ENCODE measurements at places on chromosomes 5 and 9.

DNA sequence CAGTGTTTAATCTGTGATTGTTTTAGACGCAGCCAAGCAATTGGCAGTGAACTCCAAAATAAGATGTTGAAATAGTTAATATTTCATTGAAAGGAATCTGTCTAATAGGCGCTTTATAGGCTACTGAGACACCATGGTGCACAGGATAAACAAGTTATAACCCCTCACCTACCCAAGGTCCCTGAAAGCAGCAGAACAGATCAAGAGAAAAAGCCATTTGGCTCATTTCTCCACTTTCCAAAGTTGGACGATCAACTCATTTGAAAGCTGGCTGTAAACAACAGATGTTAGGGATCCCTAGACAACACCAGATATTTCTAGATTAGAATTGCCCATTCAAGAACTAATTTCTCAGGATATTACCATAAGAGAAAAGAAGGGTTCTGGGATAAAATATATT is 4.9 kb downstream of the PUM3 start:
- DNase-seq, result no peak

- no peak for DNase-seq
Observed at GRCh38 chr5:98570661-98571191, 202.7 kb upstream of the RGMB start.

DNA sequence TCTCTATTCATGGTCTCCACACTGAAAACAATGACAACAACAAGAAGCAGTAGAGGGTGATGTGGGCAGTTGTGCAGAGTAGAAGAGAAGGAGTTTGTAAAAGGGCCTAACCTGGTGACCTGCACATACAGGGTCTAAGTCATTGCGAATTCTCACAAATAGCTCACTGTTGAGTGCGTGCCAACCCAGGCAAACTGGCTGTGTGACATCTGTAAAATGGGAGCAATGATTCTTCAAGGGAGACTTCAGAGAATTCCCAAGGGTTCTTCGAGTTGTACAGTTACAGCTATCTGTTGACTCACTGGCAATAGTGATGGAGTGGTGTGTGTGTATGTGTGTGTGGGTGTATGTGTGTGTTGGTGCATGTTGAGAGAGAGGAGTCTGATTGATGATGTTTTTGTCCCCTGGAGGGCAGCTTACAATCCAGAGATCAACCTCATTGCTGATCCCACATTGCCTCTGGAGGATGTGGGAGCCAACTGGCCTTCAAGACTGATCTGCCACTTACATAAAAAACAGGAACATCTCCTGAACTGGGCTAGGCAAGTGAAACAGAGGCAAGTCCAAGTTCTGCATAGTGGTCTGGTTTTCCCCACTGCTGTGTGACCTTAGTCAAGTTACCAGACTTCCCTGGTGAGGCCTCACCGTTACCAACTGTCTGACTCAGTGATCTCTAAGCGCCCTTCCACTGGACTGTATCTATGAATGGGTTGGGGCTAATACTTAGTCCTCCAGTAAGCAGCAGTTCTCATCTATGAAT is 3.2 kb downstream of the FAT2 start:
- DNase-seq, result no peak

DNA sequence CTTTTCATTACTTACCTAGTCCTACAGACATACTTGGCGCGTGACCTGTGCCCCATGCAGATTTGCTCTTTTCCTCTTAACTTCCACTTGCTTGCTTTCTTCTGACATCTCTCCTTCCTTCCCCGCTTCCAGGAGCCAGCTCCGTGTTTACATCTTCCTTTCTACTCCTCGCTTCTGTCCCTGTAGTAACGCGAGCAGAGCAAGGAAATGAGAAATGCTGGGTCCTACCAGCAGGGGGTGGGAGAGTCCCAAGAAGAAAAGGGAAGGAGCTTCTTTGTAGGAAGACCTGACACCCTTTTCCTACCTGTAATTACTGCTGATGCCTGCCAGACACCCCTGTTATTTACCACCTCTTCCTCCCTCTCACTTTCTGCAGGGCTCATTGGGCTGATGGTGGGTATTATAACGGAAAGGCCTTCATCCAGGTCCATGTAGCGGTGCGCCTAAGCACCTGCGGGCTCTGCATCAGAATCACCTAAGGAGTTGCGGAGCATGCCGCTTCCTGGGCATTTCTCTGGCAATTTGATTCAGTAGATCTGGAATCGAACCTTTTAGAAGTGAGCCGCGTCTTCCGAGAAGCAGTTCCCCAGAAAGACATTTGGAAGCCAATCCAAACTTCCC is 1260.8 kb upstream of the WWC1 start:
- peak; percentile 46 for DNase-seq

- no peak for DNase-seq
Observed at GRCh38 chr9:550333-550732, 291.2 kb upstream of the DMRT1 start.

DNA sequence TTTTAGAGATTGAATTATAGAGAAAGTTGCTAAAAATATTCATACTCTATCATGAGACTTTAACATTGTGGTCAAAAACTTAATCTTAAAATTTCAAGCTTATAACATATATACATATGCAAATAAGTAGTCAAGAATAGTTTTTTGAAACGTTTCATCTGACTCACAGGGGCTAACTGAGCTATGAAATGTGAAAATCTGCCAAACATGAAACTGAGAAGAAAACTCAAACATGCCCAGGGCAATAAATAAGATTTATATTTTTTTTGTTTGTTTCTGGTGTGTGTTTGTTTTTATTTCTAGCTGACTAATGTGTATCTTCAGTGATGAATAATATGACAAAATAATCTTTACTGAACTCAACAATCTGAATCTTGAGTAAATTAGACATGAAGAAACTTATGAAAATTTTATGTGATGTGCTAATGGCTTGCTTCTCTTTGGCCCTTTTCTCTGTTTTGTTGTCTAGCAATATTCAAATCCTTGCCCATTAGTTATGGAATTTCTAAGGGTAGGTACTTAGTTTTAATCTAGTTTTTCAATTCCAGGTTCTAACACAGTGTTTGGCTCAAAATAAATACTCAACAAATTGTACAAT is 99.9 kb downstream of the FAM174A start:
- no peak for DNase-seq

GRCh38 chr5:134784946-134785620 is 26.5 kb downstream of the DDX46 start:
- no peak for DNase-seq

- peak; percentile 56 for DNase-seq
Observed at GRCh38 chr5:137344723-137345322, 154.3 kb downstream of the SPOCK1 start.

DNA sequence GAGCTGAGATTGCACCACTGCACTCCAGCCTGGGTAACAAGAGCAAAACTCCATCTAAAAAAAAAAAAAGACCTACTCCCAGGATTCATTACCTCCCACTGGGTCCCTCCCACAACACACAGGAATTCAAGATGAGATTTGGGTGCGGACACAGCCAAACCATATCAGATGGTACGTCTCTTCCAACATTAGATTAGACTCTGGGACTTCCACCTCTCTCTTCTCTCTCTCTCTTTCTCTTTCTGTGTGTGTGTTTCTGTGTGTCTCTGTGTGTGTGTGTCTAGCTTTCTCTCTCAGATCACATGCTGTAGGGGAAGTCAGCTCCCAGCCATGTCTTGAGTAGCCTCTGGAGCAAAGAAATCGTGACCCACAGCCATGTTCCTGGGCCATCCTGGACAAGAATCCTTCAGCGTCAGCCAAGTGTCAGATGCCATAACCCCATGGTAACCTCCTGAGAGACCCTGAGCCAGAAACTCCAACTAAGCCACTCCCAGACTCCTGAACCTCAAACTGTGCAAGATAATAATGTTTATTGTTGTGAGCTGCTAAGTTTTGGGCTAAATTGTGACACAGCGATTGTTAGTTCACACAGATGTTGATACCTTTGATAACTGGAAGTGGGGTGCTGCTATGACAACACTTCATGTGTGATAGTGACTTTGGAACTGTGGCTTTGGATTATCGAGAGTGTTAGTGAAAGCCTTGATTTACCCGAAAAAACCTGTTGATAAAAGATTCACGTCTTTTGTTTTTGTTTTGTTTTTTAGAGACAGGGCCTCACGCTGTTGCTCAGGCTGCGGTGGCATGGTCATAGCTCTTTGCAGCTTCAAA is 4.1 kb upstream of the CMBL start:
- peak; percentile 39 for DNase-seq

- DNase-seq, result no peak
Observed at GRCh38 chr9:70080481-70081119, 37.0 kb downstream of the MAMDC2 start.

DNA sequence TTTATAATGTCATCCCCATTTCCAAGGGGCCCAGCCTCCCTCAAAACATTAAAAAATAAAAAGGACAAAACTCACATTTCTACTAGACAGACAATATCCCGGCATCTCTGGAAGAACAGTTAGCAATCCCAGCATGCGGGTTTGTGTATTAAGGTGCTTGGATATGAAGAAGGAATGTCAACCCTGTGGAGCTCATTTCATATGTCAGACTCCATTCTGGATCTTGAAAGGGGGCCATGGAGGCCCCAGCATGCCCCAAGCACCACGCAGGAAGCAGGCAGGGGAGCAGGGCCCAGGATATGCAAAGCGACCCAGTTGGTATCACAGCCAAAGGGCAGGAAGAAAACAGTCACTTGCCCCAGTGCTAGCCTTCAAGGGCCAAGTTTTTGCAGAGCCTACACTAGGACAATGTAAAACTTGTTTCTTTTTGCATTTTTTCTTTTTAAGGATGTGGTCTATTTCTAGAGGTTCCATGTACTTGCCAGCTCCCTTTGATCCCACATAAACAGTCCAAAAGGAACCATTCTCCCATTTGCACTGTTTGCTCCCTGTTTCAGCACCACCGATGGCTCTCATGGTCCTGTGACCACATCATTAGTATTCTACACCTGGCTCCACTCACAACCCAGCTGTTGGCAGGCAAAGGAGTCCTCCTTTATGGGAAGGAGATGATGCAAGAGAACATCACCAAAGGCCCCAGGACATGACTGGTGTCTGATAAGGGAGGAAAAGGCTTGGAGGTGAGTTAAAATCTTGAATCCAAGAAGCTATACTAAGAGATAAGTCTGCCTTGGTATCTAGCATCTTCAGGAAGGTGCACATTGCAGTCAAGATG is 58.3 kb downstream of the FGF1 start:
- DNase-seq, result no peak

GRCh38 chr9:116101516-116101915 is 52.1 kb upstream of the PAPPA start:
- no peak for DNase-seq

DNA sequence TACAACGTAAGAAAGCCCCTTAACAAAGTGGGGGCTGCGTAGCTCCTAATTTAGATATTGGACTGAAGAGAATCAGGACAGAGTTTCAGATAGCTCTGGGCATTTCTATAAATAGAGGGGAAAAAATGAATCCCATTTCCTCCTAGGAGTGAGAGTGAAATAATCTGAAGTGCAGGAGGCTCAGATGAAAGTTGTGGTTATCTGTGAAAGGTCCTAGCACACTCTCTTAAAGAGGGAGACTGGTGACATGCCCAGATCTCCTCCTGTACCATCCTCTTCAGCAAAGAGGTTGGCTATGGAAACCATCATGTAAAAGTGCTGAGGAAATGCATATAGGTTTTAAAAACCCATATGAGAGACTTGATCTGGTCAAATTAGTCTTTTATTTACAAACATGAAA is 143.4 kb downstream of the GABRB2 start:
- DNase-seq, result peak; percentile 19

DNA sequence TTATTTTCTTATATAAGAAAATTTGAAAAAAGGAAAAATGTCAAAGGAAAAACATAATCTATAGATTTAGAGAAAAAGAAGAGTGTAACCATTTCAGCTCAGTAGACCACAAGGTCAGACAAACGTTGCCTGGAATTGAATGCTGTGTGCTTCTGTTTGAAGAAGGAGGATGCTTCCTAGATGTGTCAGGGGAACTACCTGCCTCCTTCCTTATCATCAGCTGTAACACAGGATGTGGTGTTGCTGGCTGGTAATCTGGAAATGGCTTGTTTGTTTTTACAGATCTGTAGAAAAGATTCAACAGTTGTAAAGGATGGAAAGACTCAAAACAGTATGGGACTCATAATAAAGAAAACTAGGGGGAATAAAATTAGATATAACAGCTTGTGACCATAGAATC is 160.7 kb upstream of the MEF2C start:
- peak; percentile 26 for DNase-seq

- DNase-seq, result no peak
Observed at GRCh38 chr5:15621094-15621493, 121.1 kb downstream of the FBXL7 start.

- DNase-seq, result no peak
Observed at GRCh38 chr9:113255438-113255837, 19.9 kb downstream of the CDC26 start.

GRCh38 chr5:82512025-82512424 is 233.9 kb upstream of the RPS23 start:
- no peak for DNase-seq

DNA sequence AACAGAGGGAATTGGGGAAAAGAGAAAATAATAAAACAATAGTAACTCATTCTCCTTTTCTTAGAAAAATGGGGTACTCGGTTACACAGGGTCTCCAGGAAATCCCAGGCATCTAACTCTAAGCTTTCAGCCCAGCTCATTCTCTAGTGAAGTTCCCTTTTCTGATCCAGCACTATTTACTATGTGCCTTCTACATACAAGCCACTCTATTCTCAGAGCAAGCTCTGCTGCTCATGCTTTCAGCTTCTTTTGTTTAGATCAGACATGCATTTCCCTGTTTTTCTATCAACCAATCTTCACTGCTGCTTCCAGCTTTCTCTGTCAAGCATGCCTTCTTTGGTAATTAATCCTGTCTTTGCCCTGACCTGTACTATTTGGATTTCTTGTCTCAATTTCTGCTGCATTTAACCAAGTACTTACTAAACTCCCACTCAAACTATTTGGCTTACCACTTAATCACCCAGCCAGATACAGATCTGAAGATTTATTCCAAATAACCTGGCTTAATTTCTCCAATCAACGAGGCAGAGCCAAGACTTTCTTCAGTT is 25.3 kb downstream of the OSMR start:
- DNase-seq, result no peak

DNA sequence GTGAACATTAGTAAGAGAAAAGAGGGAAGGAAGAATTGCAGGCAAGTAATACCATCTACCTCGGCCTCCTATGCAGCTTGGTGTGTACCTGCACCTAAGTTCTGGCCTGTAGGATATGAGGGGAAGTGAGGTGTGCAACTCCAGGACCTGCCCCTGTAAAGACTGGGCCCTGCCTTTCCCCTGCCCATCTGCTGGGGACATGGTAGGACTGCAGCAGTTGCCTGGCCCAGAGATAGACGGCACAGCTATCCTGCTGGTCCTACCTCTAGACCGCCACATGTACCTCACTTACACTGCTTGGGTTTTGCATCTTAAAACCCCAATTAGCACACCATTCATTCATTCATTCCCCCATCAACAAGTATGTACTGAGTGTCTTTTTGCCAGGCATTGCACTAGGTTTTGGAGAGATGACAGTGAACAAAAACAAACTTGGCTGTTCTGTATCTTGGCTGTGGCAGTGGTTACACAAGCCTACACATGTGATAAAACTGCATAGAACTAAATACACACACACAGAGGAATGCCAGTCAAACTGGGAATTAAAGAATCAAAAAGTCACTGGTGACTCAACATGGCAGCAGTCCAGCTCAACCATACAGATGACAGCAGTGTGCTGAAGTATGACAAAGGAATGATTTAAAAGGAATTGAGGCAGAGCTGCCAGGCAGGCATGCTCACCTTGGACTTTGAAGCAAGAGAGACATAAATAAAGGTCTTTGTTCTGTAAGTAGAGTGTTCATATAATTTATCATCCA is 23.3 kb upstream of the MGAT1 start:
- DNase-seq, result peak; percentile 47
